Neural progenitor cell (in vitro differentiated cells): ENCODE measurements at places on chromosomes 4 and X.

DNA sequence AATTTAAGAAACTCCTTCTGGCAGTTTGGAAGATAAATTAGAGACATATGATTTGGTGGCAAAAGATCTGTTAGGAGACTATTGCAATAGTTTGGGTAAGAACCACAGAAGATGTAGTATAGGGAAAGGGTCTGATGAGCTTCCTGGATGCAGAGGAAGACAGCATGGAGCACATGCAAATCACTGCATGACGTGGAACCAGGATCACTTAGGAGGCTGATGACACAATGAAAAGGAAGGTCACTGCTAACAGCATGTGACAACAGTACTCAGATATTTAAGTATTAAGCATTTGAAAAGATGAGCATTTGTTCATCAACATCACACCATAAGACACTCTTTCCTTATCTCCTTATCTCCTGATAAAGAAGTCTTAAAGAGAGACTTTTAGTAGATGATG lies 167.8 kb upstream of the LDB2 start:
- no peak for DNase-seq

- DNase-seq, result no peak
These were observed 107.7 kb downstream of the APOOL start for GRCh38 chrX:85111347-85111746.

GRCh38 chr4:26179316-26179760 lies 141.5 kb upstream of the RBPJ start:
- no peak for DNase-seq

GRCh38 chrX:76971393-76972376 lies 475.5 kb upstream of the FGF16 start:
- DNase-seq, result no peak

DNA sequence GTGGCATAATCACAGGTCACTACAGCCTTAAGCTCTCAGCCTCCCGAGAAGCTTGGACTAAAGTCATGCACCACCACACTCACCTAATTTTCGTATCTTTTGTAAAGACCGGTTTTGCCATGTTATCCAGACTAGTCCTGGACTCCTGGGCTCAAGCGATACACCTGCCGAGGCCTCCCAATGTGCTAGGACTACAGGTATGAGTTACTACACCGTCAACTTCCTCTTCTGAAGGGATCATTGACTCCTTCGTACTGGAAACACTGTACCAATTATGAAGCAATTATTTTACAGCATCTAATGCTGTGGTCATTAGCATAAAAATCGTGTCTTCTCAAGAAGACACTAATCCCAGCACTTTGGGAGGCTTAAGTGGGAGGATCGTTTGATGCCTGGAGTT lies 35.2 kb downstream of the PDS5A start:
- no peak for DNase-seq
